ENCODE measurements at places on chromosomes 2 and 18.
A peak's percentile ranks its signal among the peaks of the same experiment; 100 is the strongest.

DNA sequence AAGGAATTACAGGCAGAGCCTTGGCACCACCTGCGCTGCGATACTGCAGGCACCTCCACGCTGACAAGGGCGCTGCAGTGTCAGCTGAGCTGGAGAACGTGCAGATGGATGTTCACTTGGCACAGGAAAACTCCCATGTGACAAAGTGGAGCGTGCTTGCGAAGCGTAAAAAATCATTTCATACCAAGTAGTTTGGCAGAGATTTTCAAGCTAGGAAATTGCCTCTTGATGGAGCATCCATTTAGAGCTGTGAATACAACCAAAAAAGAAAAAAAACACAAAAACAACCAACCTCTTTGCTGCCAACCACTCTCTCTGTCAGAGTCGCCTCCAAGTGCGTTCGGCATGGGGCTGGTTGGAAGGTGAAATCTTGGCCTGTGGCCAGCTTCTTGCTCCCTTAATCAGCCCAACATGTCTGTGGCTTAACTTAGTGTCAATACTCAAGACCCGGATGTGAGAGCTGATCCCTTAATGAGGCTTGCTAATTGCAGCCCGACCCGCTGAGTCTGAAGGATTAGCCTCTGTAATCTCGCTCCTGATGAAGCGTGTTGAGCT, 38.1 kb downstream of the ACOXL start:
- DNase-seq = no peak

- DNase-seq = no peak
Observed at GRCh38 chr2:223618172-223619035, 16.2 kb upstream of the SCG2 start.

DNA sequence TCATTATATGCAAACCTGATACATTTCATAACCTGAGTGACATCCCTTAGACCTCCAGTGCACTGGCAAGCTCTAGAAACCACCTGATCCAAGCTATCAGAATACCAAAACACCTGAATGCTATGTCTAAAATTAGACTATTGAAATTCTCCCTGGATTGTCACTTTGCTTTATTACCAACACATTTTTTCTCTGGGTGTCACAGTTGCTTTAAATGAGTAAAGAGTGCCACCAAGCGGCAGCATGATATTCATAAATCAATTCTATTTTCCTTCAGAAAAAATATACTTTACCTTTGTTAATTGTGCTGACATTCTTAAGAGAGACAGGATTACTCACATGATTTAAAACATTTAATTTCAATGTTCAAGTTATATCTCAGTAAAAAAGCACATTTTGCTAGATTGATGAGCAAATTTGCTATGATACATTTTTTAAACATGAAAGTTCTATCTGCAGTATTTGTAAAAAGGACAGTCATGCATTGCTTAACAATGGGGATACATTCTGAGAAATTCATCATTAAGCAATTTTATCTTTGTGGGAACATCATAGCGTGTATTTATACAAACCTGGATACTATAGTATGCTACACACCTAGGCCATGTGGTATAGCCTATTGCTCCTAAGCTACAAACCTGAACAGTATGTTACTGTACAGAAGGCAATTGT, 338.4 kb upstream of the SLC39A10 start:
- DNase-seq = no peak

GRCh38 chr18:77145364-77145901, 12.8 kb upstream of the MBP start:
- peak; percentile 69 for DNase-seq

DNA sequence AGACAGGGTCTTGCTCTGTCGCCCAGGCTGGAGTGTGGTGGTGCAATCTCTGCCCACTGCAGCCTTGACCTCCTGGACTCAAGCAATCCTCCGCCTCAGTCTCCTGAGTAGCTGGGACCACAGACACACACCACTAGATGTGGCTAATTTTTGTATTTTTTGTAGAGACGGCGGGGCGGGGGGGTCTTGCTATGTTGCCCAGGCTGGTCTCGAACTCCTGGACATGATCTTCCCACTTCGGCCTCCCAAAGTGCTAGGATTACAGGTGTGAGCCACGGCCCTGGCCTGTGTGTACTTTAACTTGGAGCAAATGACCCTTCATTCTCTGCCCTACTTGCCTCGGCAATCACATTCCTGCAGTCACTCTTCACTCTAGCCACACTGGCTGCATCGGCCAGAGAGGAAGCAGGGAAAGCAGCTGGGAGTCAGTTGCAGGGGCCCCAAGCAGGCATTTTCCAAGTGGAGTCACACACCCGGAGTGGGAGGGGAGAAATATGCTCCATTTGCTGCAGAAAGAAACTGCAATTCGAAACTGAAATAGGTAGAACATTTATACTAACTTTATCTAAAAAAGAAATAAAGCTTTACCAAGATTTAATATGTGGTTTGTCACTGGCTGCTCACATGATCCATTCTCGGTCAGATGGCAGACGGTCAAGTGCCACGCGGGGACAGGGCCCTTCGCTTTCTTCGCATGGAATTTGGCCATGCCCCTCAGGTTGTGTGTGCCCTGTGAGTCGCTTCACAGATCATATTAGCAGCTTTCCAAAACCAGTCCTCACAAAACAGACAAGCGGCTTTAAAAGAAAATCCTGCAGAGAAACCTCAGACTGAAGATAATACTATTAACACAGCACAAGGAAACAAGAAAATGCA, 37.1 kb downstream of the FAM161A start:
- no peak for DNase-seq

GRCh38 chr18:73842795-73843394, 304.7 kb downstream of the FBXO15 start:
- no peak for DNase-seq

- DNase-seq = no peak
Observed at GRCh38 chr2:231104115-231104713, 20.6 kb downstream of the HTR2B start.

- peak; percentile 69 for DNase-seq
Observed at GRCh38 chr2:10498525-10499274, 50.6 kb upstream of the ODC1 start.

- DNase-seq = no peak
Observed at GRCh38 chr2:161206471-161207032, 46.3 kb downstream of the TANK start.

DNA sequence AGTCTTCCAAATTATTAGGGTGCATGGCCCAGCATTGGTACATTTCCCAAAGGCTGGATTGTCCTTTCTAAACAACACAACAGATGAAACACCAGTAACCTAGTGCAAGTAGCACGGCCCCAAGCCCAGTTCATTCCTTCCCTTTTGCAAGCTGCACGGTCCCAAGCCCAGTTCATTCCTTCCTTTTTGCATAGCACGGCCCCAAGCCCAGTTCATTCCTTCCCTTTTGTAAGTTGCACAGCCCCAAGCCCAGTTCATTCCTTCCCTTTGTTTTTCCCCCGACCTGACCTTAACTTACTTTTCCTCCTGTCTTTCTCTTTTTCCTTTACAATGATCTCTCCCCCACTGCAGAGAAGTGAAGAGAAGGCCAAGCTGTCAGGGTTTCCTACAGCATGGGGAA, 60.9 kb downstream of the C18orf63 start:
- peak; percentile 57 for DNase-seq

- DNase-seq = no peak
Observed at GRCh38 chr2:154452471-154452870, 246.0 kb upstream of the KCNJ3 start.

DNA sequence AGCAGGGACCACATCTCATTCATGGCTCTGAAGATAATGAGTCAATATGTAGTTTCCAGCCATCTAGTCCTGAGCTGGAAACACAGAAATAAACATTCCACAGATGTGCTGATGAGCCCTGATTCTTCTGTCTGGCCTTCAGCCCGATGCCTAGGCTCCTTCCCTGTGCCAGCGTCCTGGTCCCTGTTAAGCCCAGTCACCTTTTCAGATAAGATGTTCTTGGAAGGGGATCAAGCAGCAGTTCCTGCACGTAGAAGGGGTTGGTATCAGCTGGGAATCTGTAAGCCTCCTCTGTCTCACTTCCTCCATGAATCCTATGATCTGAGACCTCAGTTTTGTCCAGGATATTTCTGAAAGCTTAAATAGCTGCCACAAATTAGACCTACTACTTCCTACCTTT, 149.3 kb downstream of the TTC32 start:
- no peak for DNase-seq

DNA sequence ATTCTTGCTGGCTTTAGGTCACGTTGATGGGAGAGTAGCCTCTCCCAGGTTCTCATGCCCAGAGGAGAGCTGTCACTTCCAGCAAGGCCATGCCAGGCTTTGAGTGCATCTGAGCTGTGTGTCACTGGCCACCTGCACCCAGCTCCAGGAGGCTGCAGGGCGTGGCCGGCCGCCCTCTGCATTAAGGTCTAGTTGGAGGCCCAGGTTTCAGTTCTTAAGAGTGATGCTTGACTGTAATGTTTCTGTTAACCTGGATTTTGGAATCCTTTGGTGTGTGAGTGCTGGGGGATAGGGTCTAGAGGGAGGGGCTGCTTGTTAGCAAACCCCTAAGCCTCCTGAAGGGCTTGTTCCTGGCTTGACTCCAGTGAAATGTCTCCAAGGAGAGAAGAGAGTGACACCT, 140.1 kb downstream of the ACOXL start:
- no peak for DNase-seq

DNA sequence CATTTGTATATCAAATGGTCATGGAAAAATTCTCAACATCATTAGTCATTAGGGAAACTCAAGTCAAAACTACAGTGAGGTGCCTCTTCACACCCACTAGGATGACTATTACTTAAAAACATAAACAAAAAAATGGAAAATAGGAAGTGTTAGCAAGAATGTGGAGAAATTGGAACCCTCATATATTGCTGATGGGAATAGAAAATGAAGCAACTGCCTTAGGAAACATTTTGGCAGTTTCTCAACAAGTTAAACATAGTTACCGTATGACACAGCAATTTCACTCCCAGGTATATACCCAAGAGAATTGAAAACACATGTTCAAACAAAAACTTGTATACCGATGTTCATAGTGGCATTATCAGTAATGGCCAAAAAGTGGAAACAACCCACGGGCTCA, 18.1 kb upstream of the CYP26B1 start:
- no peak for DNase-seq

- peak; percentile 78 for DNase-seq
Observed at GRCh38 chr2:2570871-2571270, 239.8 kb upstream of the MYT1L start.

- no peak for DNase-seq
Observed at GRCh38 chr2:56021136-56021474, 97.5 kb upstream of the EFEMP1 start.

- no peak for DNase-seq
Observed at GRCh38 chr2:78418021-78418420, 607.5 kb upstream of the REG3G start.

GRCh38 chr2:240452462-240453256, 17.2 kb downstream of the GPC1 start:
- DNase-seq = no peak

All from osteocyte (in vitro differentiated cells).